ENCODE measurements at places on chromosomes 4 and X. TPM values are rescaled to one million over a fixed set of nuclear protein-coding genes. Genes with fewer than 3 reads are reported as not detected.

Gene EPGN
- total RNA-seq: 7.5 TPM

Gene CT45A5
- total RNA-seq: not detected

Gene REST
- total RNA-seq: 40.7 TPM

Gene BRS3
- total RNA-seq: not detected

Data from kidney epithelial cell (primary cell).